ENCODE measurements at places on chromosomes 2 and 18.

GRCh38 chr2:13770279-13770678 is 862.2 kb upstream of the LRATD1 start:
- DNase-seq: no peak

DNA sequence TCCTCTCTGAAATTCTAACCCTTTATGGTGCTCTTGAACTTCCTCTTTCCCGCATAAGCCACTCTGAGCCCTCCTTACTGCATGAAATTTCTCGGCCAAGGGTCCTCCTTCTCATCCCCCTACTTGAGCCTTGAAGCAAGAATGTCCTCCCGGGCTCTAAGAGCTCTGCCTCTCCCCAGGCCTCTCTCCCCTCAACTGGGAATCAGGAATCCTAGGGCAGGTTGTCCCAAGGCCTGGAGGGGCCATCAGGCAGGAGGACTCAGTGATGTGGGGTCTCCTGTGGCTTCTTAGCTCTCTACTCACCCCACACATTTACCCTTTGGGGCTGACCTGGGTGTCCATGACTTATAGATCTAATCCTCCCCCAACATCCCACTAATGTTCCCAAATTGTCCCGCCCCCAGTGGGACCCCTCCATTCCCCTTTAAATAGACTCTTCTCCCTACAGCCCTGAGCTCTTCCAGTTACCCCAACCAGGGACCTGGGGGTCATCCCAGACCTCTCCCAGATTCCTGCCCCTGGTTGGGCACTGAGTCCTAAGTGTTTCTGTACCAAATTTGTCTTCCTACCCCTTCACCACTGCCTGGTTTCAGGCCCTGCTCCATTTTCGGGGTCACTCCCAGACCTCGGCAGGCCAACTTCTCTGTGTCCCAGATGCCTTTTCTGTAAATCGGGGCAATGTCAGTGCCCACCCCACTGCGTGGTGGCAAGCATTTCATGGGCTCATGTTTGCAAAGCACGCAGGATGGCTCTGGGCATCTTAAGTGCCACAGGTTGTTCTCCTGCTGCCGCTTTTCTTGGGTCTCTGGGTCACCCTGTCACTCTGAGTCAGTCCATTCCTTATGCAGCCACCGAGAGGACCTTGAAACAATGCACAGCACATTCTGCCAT is 171.2 kb downstream of the ASB1 start:
- DNase-seq: no peak

DNA sequence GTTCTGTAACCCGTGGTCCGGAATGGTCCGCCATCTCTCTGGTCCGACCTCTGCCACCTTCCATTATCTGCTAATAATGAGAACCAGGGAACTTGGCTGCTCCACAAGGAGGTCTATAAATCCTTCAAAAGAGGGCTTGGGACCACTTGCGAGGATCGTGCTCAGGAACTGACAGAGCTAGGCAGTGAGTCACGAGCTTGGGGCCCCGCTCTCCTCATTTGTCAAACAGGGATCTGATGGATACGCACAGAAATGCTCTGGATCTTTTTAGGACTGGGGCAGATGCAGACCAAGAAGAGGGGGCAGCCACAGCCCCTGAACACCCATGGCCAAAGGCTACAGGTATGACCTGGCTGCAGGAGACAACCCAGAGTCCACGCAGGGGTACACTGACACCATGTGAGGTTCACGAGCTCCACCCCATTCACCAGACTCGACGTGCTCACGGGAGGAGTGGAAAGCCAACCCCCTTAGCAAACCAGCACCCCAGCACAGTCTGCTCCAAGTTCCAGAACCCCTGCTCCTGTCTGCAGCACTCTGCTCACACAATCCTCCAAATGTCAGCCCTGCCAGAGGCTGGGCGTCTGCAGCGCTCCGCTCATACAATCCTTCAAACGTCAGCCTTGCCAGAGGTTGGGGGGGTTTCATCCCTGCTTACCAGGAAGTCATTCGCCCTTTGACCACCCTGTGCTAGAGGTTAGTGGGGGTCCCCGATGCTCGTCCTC is 45.8 kb downstream of the ANO7 start:
- DNase-seq: no peak

- DNase-seq: no peak
Measured at GRCh38 chr2:102837626-102838198, 75.9 kb downstream of the TMEM182 start.

- no peak for DNase-seq
Measured at GRCh38 chr2:165456027-165456426, 13.5 kb upstream of the CSRNP3 start.

DNA sequence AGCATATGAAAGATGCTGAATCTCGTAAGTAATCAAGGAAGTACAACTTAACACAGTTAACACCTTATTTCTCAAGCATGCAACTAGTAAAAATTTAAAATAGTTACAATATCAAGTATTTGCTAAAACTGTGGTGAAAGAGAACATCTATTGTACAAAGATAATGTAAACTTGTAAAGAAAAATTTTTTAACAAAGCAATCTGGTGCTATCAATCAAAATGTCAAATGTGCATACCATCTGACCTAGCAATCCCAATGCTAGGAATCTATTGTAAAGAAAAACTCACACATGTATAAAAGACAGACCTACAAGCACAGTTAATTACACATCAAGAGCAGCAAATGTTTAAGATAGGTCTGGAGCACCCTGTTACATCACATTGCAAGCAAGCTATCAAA is 90.1 kb downstream of the SLC66A3 start:
- no peak for DNase-seq

DNA sequence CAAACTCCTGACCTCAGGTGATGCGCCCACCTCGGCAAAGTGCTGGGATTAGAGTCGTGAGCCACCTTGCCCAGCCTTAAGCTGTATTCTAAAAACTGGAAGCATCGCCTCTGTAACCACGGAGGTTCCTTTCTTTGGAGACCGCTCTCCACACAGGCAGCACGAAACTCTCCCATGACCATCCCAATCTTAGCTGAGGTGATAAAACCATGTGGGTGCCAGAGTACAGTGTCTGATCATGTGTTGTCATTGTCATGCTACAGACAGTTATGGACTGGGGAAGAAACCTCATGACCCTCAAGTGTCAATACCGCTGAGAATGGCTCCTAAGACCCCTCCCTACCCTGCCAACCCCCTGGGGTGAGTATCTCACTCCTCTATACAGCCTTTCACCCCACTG is 41.4 kb upstream of the EPG5 start:
- no peak for DNase-seq

DNA sequence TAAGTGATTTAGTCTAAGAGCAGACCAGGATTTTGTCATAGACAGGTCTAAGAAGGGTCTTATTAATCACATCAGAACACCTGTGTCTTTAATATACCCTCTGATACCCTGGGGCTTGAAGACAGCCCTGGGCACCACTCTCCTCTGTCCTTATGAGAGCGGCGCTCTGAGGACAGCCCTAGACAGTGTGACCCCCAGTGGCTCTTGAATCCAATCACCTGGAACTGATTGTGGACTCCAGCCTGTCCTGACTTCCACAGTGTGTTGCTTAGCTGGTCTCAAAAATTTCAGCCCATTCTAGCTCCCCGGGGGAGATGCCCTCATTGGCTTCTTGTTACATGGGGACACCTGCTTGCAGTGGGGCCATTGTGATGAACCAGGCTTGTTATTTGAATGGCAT is 195.8 kb upstream of the SMAD2 start:
- no peak for DNase-seq

DNA sequence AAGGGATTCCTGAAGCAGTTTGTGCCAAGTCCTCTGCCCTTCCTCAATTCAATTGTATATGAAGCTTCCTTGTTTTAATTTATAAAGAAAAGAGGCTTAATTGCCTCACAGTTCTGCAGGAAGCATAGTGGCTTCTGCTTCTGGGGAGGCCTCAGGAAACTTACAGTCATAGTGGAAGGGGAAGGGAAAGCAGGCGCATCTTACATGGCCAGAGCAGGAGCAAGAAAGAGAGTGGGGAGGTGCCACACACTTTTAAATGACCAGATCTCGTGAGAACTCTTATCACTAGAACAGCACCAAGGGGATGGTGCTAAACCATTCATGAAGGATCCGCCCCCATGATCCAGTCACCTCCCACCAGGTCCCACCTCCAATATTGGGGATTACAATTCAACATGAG is 114.2 kb downstream of the SGPP2 start:
- DNase-seq: no peak

DNA sequence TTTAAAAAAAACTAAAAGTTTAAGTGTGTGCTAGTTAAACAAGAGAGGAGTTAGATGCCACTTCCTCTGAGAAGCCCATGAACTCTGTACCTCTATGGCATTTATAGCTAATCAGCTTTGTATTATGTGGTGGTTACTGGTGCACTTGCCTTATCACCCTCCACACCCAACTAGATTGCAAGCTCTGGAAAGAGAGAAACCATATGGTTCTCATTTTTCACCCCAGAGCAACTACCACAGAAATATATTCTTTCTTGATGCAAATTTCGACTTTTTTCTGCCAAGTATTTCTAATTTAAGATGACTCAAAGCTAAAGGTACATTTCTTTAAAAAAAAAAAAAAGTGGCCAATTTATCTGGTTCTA is 24.2 kb downstream of the RAPH1 start:
- DNase-seq: no peak

GRCh38 chr2:222361787-222362186 is 62.6 kb upstream of the SGPP2 start:
- no peak for DNase-seq

DNA sequence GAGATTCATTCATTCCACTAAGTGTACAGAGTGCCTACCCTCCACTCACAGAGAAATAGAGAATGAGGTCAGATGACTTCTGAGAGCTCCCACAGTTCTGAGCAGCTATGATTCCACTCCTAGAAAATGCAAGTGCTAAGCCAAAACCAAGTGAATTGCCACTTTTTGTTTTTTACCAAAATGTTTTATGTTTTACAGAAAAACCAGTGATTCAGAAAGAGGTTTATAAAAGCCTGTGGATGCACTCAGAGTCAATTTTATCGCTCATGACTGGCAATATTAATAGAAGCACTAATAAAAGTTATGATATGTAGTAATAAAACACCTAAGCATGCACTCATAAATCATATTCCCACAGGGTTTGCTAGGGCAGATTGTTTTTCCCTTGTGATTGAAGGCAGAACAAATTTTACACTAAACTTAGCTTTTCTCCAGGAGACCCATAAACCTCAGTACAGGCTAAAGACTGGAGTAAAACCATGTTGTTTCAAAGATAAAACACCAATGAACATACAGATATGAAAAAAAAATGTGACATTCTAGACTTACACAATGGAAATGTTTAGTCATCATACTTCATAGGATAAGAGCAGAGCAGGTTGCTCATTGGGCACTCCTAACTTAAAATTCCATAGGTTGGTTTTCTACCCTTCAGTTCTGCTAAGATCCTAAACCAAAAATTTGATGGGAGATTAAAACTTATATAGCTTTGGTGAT is 67.5 kb downstream of the PDK1 start:
- DNase-seq: no peak

DNA sequence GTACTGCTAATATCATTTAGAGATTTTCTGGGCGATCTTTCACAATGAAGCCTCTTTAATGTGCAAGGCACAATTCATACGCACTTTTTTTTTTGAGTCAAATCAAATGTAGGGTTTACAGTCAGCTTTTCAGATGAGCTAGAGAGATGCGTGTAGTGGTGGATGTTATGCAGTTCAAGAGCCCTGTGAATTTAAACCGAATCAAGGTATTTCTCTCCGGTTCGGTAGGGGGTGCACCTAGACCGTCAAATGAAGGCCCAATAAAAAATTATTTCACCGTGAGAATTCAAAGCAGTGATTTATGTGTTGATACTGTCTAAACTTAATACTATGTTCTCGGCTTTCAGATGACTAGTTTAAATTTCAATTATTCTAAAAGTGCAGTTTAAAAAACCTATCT is 1.1 kb downstream of the PTH2R start:
- no peak for DNase-seq

DNA sequence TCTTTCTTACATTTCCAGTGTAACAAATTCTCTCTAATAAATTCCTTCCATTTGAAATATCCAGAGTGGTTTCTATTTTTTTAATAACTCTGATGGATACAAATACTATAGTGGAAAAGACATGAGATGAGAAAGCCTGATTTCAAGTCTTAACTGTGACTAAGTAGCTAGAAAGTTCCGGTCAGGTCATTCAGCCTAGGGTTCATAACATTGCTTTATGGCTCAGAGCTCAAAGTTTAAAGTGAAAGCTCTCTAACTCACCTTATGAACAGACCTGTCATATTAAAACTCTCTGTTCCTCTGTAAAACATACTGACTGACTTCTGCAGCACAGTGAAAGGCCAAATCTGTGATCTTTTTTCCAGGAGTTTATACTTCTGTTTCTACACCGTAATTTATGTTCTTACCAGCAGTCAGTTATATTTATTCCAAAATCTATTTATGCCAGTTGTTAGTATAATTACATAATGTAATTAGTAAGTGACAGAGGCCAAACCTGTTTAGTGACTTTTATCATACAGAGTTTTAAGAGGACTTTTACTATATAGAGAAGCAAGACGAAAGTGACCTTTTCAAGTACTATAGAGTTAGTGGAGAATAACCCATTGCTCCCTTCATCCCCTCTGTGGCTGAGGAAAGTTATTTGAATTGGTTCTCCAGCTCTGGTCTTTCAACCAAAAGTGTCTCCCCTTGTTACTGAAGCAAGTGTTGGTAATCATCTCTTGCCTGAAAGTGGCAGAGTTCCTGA is 118.8 kb upstream of the PDE1A start:
- DNase-seq: no peak
